ENCODE measurements at places on chromosomes 1 and 21. TPM values are rescaled to one million over a fixed set of nuclear protein-coding genes. Genes with fewer than 3 reads are reported as not detected.

The NUF2 gene
- 1.8 TPM for total RNA-seq

The PGLYRP4 gene
- total RNA-seq: not detected

The EIF2D gene
- 53.6 TPM for total RNA-seq

The CLCC1 gene
- total RNA-seq: 32.6 TPM

The PTPRC gene
- under 0.01 TPM for total RNA-seq

The OR10J1 gene
- total RNA-seq: not detected

The KAZN gene
- total RNA-seq: 9.0 TPM

The HCRTR1 gene
- not detected for total RNA-seq

The CFAP107 gene
- not detected for total RNA-seq

All from osteoblast (primary cell).